ENCODE measurements at places on chromosomes 16 and 17.

GRCh38 chr17:79873583-79873982, 34.3 kb upstream of the CBX4 start:
- no peak for DNase-seq

GRCh38 chr17:81153340-81153803, 11.9 kb upstream of the PVALEF start:
- no peak for DNase-seq

GRCh38 chr17:75370286-75370915, 35.1 kb downstream of the GRB2 start:
- no peak for DNase-seq

GRCh38 chr16:10751291-10751697, 7.7 kb downstream of the NUBP1 start:
- DNase-seq, result no peak

DNA sequence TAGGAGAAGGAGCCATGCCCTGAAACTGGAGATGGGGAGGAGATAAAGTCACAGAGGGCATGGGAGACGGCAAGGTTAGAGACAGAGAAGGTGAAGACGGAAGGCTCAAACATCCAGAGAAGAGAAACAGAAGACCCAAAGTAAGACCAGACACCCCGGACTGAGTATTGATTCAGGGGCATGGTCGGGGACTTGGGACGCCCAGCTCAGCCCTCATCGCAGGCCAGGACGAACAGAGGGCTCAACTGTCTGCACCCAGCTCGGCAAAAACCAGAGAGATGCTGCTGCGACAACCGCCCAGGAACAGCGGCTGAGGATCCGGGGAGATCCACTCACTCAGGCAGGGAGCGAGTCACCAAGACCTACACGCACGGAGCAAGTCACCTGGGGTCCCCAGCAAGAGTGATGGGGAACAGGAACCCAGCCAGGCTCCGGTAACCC, 999 bp downstream of the XYLT1 start:
- no peak for DNase-seq

DNA sequence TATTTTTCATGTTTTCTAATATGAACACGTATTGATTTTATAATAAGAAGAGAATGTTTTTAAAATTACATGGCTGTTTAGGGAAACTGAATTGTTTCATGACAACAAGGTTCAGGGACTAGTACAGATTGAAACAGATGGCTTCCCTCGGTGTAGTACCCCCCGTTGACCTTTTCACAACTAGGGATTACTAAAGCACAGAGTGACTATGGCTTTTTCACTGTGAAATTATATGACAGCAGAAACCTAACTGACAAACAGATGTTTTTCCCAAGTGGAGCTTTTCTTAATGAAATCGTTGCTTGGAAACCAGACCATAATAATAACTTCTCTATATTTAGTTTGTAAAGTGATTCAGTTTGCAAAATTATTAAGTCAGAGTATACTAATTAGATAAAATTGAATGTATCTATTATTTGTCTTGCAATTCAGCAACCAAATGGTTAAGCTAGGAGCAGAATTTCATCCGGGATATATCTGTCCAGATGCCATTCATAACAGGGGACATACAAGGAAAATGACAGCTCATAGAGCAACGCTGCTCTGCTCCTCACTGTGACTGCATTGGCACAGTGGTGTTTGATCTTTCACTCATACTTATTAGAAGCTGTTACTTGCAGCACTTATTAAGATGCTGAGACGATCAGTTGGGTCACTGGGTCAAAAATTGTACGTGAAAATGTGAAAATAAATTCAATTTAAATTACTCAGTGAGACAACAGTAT, 111.7 kb downstream of the TANGO6 start:
- DNase-seq, result no peak

GRCh38 chr16:23436951-23437350, 16.0 kb downstream of the COG7 start:
- no peak for DNase-seq

- no peak for DNase-seq
These were observed 14.5 kb upstream of the MTSS2 start for GRCh38 chr16:70700101-70701020.

GRCh38 chr16:77868478-77868877, 80.1 kb downstream of the VAT1L start:
- DNase-seq, result no peak

GRCh38 chr17:8692916-8693315, 51.7 kb downstream of the CCDC42 start:
- DNase-seq, result no peak

DNA sequence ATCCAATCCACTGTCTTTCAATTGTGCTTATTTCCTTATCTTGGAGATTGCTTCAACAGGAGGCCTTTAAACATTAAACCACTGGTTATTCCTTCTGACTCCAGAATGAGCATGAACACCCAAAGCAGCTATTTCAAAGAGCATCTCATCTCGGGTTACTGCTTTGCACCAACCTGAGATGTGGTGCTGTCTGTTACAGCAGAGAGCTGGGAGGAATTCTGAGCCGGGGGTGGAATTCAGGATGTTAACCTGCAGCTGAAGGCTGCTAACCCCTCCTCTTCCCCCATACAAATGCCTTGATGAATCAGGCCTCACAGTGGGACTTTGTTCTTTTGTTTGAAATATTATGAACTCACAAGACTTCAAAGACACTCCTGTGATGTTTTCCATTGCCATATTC, 113.1 kb downstream of the SHISA9 start:
- no peak for DNase-seq

DNA sequence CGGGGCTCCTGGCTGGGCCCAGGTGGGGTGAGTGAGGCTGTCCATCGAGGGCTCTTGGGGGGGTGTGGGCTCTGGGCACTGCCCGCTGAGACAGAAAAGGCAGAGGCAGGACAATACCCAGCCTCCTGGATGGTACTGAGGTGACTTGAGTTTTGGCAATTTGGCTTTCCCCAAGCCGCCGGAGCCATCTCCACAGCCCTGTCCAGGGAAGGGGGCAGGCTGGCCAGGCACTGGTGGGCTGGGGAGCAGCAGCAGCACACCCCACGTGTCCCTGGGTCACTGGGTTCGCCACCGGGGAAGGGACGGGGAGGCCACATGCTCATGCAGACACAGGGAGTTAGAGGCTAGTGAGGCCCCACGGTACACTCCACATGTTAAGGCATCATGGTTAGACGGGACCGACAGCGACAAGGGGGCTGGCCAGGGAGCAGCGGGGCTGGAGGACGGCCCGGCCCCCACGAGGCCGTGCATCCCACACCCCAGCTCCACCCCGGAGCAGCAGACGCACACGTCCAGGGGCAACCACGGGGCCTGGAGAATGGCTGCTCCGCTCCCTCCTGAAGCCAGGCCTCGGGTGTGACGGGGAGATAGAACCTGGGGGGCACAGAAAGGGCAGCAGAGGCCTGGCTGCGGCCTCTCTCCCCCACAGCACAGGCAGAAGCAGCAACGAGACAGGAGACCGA, 3.0 kb downstream of the ARHGDIA start:
- DNase-seq, result no peak

DNA sequence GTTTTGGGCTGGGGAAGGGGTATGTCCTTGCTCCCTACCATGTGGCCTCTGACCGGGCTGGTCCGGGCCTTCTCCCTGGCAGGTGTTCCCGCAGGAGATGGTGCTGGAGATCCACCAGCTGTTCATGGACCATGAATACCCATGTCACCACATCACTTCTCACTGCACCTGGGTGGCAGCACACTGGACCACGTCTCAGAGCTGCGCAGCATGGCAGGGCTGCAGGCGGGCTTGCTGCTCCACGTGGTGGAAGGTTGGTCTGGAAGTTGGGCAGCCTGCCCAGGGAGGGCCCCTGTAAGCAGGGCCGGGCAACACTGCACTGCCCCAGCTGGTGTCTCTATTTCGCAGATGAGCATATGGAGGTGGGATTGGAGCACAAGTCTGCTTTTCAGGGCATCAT, 169.5 kb upstream of the ZNF267 start:
- DNase-seq, result no peak

- DNase-seq, result no peak
These were observed 4.3 kb downstream of the LMF1 start for GRCh38 chr16:966505-966904.

DNA sequence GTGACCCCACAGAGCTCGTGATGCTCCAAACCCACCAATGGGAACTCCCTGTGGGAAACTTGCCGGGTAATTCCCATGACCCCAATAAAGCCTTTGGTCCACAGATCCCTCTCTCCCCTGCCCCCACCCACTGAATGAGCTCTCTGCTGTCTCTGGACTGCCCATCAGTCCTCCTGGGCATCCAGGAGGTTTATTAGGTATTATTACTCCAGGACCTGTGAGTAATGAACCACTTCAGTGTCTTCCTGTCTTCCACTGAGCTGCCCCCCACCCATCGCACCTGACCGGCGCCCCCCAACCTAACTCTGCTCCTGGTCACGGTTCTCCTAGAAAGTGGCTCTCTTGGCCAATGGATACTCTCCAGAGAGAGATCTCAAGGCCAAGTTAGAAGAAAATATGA, 28.7 kb upstream of the DNAH17 start:
- no peak for DNase-seq

All from BE2C (cell line).